ENCODE measurements at places on chromosomes 13 and 19.

- DNase-seq, result no peak
Measured at GRCh38 chr13:114067381-114067885, 65.0 kb downstream of the RASA3 start.

DNA sequence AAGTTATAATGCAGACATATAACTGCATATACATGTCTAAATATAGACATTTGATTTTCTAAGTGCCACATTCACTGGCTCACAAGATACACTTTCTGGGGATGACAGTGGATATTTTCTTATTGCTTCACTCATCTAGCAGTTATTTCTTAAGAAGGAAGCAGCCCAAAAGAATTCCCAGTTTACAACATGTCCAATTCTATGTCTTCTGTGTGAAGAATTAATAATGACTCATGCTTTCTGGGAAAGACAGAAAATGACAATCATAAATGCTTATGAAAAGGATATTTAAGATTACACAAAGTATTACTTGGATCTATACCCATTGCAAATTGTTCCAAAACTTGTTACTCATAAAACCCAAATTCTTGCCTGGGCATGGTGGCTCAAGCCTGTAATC is 543.4 kb downstream of the SUCLA2 start:
- no peak for DNase-seq

DNA sequence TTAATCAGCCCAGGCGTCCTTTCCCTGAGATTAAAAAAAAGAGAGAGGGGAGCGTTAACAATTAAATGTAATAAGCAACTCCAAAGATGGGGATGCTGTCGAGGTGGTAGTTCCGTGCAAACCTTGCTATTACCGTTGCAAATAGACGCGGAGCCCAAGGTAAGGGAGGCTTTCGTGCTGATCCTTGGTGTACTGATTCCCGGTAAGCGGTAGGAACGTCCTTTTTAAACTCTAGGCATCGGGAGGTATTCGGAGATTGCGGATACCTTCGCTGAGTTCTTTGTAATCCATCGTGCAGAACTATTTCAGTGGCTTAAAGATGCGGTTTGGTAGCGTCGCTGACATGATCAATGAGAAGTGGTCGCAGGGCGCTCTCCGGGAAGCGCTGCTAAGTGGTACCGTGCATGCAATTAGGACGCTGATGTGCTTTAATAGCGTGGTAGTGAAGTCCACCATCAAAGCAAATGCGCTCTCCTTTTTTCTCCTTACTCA is 3.1 kb downstream of the SLITRK5 start:
- no peak for DNase-seq

DNA sequence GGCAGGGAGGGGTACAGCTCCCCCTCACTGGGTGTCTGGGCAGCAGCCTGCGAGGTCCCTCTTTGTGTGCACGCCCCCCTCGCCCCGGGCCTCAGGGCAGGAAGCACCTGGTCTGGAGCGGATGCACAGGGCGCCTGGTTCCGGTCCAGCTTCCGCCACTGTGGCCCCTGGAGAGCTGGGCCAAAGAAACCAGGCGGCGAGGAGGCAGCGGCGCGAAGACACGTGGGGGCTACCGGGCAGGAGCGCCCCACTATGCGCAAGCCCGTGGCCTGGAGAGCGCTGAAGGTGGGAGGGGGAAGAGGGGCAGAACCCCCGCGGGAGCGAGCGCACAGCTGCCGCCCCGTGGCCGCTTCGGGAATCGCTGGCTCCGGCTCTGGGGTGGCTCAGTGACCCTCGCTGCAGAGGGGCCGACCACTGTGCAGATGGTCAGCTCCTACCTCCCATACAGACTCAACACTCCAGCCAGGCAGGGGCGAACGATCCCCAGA is 1.7 kb upstream of the LYL1 start:
- peak; percentile 82 for DNase-seq

DNA sequence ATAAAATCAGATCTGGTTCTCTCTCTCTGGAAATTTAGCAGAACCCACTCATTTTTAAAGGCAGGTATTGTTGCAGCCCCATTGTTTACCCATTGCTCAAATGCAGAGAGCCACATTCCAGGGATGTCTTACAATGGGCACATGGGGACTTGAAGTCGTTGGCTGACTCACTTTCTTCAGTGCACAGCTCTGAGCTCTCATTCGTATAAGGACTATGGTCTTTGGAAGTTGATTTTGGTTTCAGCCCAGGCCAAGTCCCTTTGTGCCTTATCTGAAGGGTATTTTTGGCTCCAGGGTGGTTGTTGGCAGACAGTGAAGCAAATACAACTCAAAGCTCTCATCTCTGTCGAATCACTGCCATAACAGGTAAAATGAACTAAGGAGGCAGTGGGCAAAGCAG is 47.3 kb upstream of the CLDN10 start:
- DNase-seq, result no peak

- no peak for DNase-seq
Measured at GRCh38 chr19:55578761-55579747, 1.6 kb downstream of the ZNF579 start.

DNA sequence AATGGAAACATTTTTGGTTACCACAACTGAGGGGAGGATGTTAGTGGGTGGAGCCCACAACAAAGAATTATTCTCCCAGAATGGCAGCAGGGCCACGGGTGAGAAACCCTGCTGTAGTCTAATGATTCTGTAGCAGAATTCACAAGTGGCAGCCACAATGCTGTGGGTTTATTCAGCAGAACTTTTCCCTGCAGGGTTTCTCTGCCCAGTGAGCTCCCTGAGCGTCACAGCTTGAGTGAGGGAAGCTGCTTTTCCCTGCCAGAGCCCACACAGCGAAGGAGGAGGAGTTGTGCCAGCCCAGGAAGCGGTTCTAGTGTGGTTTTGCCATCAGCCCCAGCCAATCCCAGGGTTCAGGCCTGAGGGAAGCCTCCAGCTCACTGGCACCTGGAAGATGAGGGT is 4.4 kb downstream of the ATP12A start:
- no peak for DNase-seq

DNA sequence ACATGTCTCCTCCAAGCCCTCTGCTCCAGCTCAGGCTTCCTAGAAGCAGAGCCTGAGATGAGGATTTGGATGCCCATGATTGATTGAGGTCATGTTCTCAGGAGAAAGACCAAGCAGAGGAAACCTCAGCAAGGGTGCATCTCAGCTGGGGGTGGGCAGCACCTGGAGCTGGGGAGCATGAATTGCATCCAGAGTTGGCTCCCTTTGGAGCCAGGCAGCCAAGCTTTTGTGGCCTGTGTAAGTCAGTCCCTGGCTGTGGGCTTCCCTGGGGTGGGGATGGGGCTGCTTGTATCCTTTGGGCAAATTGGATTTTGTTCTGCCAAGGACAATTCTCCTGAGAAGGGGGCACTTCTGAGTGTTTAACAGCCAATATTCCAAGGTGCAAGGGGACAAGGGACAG is 91.5 kb upstream of the WASF3 start:
- no peak for DNase-seq

DNA sequence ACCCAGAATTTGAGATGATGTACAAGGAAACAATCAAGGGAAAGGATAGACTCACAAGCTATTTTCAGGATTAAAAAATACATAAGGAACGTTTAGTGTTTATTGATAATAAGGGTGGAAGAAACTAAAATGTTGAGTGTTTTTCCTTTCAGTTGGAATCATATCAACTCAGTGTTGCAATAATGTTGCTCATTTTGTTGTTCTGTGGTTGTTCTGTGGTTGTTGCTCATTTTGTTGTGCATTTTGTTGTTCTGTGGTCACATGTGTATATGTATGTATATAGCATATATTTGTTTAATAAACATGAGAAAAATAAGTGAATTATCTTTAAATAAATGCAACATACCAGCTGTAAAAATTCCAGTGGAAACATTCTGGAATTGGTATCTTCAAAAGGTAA is 262.4 kb upstream of the SPRY2 start:
- no peak for DNase-seq

All from WTC11 (cell line).